ENCODE measurements at places on chromosomes 3 and 15.

GRCh38 chr3:65558826-65559225 is 479.9 kb downstream of the MAGI1 start:
- DNase-seq: no peak

GRCh38 chr3:36738702-36739101 is 25.7 kb downstream of the DCLK3 start:
- no peak for DNase-seq

GRCh38 chr3:171979081-171979480 is 60.3 kb upstream of the FNDC3B start:
- DNase-seq: no peak

- no peak for DNase-seq
Measured at GRCh38 chr15:31255732-31256377, 70.8 kb upstream of the KLF13 start.

DNA sequence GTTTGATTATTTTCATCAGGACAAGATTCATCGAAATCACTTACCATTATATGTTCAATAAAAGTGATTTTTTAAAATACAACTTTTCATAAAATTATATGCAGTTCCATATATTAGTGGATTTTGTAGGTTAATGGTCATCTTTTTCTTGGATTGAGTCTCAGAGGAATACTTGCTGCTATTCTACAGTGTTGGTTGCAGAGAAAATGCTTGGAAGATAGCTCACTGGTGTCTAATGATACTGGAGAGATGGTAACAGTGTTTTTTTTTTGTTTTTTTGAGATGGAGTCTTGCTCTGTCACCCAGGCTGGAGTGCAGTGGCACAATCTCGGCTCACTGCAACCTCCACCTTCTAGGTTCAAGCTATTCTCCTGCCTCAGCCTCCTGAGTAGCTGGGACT is 143.3 kb downstream of the TCF12 start:
- no peak for DNase-seq

DNA sequence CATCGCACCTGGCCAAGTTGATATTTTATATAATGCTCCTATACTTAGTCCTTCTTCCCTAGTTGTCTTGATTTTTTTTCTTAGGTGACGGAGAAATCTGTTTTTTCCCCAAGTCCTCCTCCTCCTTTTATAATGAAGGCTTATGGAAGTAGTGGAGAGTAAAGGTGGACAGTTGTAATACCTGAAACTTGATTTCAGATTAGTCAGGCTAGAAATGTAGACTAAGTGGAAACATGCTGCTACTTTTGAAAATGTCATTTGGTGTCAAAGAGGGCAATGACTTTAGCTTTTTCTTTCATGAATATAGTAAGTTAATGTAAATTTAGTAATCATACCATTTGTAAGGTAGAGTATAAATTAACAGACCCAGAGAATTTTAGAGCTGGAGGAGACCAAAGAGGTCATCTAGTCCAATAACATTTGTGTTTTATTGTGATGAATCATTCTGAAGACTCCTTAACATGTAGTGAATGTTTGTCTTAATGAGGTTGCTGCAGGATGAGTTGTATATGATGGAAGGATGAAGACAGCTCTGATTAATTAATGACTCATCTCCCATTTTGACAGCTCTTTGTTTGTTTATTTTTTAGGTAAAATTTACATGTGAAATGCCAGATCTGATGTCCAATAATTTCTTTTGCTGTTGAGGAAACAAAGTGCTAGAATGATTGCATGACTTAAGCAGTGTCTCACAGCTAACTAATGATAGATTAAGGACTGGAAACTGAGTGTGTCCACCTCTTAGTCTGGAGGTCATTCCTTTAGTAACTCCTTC is 8.7 kb downstream of the CTDSPL2 start:
- DNase-seq: no peak

DNA sequence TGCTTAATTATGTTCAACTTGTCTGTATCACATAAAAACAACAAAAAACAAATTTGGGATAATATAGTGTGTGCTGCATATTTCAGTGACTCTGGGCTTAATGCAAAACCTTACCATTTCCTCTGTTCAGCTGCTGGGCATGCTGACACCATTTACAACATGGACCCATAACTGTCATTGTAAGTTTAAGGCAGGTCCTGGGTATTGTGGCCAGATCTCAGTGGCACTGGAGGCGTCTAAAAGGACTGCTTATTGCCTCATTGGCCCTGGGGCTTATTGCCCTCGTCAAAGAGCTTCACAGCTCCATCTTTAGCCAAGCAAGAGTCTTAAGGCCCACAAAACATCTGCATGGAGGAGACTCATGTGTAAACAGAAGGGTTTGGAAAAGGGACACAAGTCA is 390.2 kb downstream of the NR2F2 start:
- no peak for DNase-seq

- DNase-seq: no peak
Measured at GRCh38 chr15:47470983-47471382, 246.3 kb upstream of the SEMA6D start.

DNA sequence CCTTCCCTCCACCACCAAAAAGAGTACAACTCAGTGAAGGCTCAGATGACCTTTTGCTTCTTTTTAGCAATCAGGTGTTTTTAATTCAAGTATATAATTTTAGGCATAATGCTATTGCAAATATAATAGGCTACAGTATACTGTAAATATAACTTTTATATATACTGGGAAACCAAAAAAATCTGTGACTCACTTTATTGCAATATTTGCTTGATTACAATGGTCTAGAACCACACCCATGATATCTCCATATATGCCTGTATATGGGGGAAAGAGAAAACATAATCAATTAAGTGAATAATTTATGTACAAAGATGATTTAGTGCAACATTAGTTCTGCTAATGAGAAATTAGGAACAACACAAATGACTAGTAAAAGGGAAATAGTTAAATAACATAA is 134.3 kb downstream of the TLE3 start:
- DNase-seq: no peak

GRCh38 chr3:4687596-4687995 is 194.4 kb downstream of the ITPR1 start:
- DNase-seq: no peak

GRCh38 chr3:128407247-128407646 is 59.4 kb downstream of the DNAJB8 start:
- DNase-seq: no peak

GRCh38 chr15:52678468-52679231 is 538 bp downstream of the ATOSA start:
- DNase-seq: no peak

- no peak for DNase-seq
Measured at GRCh38 chr3:136023264-136023978, 57.9 kb downstream of the PPP2R3A start.

DNA sequence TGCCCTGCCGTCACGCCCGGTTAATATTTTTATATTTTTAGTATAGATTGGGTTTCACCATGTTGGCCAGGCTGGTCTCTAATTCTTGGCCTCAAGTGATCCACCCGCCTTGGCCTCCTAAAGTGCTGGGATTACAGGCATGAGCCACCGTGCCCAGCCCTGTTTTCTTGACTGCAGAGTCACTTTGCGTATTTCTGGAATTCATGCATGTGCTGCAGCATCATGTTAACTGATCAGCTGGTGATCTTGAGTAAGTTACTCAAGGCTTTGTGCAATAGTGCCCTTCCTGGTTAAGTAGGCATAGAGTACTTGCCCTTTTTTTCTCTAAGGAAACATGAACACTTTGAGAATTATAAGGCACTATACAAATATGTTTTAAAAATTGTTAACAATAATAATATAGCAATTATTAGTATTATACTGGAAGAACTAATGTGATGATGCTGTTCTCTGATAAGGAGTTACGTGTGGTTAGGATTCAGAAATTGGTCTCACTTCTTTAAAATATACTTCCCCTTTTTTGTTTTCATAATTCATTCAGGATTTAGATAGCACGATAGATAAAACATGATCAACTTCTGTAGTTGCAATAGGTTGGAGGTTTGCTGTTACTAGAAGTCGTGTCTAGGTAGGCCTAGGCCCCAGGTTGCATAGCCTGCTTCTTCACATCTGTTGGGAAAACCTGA is 33.6 kb downstream of the GPR171 start:
- peak; percentile 86 for DNase-seq

GRCh38 chr15:77503240-77503639 is 82.6 kb downstream of the HMG20A start:
- no peak for DNase-seq

GRCh38 chr3:49928481-49929017 is 1.1 kb downstream of the MON1A start:
- DNase-seq: no peak

All from SIG-M5 (cell line).